ENCODE measurements at places on chromosomes 5 and 9.

DNA sequence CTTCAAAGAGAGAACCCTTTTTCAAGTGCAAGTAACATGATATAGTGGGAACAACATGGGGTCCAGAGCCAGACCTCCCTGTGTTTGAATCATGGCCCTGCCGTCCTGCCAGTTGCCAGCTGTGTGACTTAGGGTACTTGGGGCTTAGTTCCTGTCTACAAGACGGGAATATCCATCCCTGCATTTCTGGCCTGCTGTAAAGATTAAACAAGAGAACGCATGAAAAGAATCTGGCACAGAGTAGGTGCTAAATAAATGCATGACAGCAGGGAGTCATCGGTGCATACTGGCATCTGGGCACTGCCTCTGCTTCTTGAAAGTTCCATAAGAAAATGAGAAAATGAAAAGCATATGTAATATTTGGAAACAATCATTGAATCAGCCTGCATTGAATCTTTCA, 77.8 kb upstream of the PRRC1 start:
- no peak for DNase-seq

DNA sequence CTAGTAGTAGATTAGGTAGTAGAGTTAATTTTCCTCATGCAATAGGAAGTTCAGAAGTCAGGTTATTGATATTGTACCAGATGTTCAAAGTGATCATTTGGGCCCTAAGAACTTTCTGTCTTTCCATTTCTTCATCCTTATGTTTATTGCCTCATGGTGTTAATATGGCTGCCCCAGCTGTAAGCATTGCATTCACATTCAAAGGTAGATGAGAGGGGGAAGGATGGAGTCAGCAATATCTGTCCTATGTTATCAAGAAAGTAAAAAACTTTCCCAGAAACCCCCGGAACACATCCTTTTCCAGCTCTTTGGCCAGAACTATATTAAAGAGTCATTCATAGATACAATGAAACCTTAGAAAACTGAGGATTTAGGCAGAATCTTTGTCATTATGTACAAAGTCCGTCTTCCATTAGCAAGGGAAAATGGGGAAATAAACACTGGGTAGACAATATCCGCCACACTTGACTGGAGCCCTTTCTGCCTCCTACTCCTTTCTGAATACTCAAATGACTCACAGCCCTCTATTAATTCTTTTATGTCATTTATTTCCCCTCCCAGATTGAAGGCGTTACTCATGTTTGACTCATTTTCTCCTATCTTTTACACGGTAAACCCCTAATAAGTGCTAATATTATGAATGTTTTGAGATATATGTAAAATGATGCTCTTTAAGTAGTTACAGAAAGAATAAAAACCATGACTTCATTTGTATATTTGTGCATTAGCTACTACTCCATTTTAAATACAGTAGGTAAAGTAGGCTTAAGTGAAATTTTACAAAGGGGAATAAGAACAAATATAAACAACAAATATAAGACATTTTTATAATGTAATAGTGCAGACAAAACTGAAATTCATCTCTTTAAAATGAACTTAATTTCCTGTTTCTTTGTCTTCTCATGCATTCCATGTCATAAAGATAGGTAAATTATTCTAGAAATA, 127.6 kb downstream of the SLF1 start:
- no peak for DNase-seq

DNA sequence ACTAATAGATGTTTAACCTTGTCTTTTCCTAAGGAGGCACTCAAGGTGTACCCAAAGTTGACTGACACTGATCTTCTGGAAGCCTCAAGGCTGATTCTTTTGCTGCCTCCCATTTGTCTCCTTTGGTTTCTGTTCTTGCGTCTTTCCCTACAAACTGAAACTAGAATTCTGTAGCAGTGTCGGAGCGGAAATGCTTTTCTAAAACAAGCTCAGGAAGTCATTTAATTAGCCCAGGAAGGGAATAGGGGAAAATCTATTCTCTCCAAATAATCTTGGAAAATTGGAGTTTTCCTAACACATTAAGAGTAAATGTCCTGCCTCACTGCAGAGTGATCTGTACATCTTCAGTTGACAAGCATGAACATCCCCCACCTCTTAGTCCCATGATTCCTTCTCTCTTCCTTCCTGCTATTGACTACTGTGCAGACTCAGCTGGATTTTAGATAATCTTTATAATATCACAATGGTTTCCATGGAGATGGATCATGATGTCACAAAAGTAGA, 182.7 kb downstream of the NR3C1 start:
- no peak for DNase-seq

GRCh38 chr9:2502760-2503159, 118.8 kb upstream of the VLDLR start:
- no peak for DNase-seq

DNA sequence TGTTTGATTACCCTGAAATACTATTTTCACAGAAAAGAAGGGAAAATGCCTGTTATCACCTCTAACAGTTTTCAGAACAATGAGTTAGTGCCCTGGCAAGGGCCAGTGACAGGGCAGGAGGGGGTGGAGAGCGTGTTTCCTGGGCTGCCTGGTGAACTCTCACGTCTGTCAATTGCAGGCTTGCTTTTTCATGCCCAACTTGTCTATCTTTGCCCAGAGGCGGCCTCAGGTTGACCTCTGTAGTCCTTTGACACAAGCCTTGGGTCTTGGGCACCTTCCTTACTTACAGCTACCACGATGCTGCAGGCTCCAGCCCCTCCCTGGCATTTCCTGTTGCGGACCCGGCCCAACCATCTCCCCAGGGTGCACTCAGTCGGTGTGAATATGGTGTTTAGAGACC, 2.2 kb upstream of the CEL start:
- DNase-seq: no peak

- DNase-seq: no peak
Measured at GRCh38 chr5:683551-684481, 9.3 kb downstream of the TPPP start.

DNA sequence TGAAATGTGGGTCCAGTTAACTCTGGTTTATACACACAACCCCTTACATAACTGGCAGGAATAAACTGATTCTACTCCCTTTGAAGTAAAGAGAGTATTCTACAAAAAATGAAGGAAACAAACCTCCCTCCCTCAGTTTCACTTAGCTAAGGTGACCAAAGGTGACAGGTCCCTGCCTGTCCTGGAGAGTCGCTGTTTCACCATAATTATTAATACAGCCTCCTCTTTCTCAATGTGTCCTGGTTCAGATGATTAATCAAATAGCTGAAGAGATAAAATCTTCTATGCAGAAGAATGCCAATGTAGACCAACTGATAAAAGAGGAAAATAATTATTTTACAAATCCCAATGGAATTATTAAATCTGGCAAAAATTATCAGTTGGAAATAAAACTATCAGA, 163.7 kb upstream of the GNA14 start:
- no peak for DNase-seq

DNA sequence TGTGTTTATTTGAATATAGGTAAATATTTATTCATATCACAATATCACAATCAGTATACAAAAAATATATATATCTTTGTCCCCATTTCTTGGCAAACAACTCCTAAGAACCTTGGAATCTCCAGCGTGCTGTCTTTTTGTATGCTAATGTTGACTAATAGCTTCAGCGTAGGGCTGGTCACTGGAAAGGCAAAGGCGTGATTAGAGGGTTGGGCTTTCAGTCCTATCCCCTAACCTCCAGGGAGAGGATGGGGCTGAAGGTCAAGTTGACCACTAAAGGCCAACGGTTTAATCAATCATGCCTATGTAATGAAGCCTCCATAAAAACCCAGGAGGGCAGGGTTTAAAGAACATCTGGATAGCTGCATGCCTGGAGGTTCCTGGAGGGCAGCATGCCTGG, 79.6 kb upstream of the BNC2 start:
- DNase-seq: no peak

DNA sequence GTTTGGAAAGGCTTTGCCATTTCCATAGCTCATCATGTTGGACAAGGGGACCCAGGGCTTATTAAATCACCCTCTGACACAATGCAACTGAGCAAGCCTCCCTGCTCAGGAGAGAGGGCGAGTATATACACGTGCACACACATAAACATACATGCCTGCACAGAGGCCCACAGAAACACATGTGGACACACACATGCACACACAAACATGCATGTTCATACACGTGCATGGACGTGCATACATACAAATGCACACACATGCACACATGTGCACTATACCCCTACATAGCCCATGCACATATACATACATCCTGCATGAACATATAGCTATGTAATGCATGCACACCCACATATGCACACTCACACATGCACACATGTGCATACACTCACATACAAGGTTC, 99.5 kb upstream of the ALDH1B1 start:
- DNase-seq: no peak

GRCh38 chr5:35780236-35780635, 76.5 kb upstream of the IL7R start:
- DNase-seq: peak; percentile 56

- peak; percentile 15 for DNase-seq
Measured at GRCh38 chr9:134059661-134060395, 8.0 kb downstream of the BRD3 start.

DNA sequence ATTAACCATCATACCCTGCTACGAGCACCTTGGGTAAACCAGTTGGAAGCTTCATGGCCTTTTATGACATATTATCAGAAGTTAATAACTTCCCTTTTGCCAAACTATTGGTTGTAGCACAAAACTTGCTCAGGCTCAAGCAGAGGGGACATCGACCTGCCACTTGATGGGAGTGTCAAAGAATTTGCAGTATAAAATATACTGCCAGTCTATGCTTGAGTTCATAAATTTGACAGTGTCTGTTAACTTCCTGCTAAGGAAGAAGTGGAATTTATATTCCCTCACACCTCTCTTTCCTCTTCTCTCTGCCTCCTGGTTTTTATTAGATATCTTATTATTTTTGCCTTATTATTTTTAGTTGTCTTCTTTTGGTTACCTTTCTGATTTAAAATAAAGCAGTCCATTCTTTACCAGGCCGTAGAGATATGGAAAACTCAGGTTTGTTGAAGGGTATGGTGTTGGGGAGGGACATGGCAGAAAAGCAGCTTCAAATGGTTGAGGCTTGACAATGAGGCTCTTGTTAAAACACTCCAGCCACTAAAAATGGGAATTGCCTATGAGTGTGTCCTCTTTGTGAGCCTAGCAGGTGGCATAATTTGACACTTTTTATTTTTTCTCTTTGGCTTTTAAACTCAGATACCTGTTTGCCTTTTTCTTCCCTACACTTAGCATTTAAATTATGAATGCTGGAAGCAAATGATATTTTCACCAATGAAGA, 298.0 kb downstream of the DOCK8 start:
- no peak for DNase-seq

DNA sequence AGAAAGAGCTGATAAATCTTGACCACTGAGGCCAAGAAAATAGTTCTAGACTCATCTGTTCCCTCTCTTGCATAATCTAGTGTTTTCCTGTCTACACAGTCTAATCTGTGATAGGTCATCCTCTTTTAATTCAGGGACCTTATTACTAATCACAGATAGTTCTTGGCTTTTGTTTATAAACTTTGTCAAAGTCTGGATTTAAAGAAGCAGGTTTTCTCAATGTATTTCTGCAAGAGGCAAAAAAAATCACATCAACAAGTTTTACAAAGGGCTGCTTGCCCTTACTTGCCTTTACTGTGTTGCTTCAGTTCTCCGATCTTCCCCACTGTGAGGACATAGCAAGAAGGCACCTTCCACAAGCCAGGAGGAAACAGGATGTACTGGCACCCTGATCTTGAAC, 43.9 kb upstream of the MTAP start:
- DNase-seq: no peak

GRCh38 chr9:34010979-34011378, 37.7 kb downstream of the UBAP2 start:
- no peak for DNase-seq

DNA sequence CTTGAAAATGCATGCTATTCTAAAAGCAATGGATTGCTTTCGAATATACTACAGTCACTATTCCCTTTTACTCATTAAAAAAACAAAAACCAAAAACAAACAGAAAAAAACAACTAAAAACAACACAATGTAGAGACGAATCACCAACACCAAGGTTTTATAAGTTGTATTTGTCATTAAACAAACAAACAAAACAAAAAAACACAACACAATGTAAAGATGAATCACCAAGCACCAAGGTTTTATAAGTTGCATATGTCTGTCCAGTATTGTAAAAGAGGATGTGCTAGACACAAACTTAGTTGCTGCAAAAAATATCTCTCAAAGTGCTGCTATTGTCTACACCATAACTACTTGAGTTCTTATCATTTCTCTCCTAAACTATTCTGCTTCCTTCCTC, 1269.2 kb downstream of the EFNA5 start:
- DNase-seq: no peak

DNA sequence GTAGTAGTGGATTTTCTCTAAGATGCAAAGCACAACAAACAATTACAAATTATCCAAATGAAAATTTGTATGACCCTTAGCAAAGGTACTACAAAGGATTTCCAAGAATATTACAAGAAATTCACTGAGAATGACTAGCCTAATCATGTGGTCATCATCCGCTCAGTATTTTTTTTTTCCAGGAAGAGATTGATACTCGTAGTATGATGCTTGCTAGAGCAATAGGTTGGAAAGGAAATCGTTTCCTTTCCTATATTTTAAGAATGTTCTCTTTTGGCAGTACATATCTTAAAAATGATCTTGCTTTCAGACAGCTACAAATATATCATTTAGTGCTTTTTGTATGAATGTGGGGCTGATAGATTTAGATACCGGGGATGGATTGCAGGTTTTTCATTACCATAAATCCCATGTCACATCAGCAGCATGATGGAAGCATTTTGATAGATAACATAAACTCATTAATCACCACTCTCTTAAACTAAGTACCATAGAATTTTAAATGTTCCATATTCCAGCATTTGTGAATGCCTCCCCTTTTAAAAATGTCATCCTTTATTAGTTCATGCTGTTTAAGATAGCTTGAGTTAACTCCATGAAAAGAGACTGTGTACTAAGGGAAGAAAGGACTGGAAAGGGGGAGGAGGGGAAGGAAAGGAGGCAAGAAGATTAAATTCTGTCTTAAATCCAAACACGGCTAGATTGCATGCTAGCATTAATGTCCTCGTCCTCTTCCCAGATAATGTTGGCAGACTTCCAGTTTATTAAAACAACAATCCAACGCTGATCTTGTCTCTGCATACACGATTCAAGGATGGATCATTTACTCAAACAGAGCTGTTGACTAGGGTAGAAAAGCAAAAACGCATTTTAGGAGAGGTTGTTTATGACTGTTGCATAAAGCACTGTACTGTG, 311.7 kb upstream of the ZNF608 start:
- DNase-seq: no peak

GRCh38 chr5:17443333-17444130, 54.5 kb upstream of the TAF11L2 start:
- no peak for DNase-seq

Data from activated T-cell treated with anti-CD3 and anti-CD28 coated beads, Interleukin-2, amount 50 U/mL, for 1 hour (primary cell).